ENCODE measurements at places on chromosomes 4 and X. TPM values are rescaled to one million over a fixed set of nuclear protein-coding genes. Genes with fewer than 3 reads are reported as not detected.

Gene DCAF8L2
- polyA plus RNA-seq: not detected

Gene NWD2
- 0.16 TPM for polyA plus RNA-seq

Gene CT47A1
- not detected for polyA plus RNA-seq

Gene NDST3
- 4.0 TPM for polyA plus RNA-seq

Gene FNIP2
- 51.7 TPM for polyA plus RNA-seq

Gene MSX1
- 2.8 TPM for polyA plus RNA-seq

Gene SYP
- polyA plus RNA-seq: 240 TPM

Gene SRPK3
- polyA plus RNA-seq: not detected

Gene SASH3
- not detected for polyA plus RNA-seq

Gene IRS4
- polyA plus RNA-seq: 3.8 TPM

Gene IGSF1
- polyA plus RNA-seq: 3.0 TPM

Gene APLN
- polyA plus RNA-seq: 0.38 TPM

Gene CC2D2A
- polyA plus RNA-seq: 10.7 TPM

Gene IL21
- not detected for polyA plus RNA-seq

Gene GABRA4
- 0.78 TPM for polyA plus RNA-seq

Gene VCX3B
- not detected for polyA plus RNA-seq

Gene CLTRN
- polyA plus RNA-seq: 1.1 TPM

Gene NPY1R
- polyA plus RNA-seq: 19.8 TPM

Gene XPNPEP2
- polyA plus RNA-seq: not detected

Gene ADH1C
- not detected for polyA plus RNA-seq

Gene FRG1
- polyA plus RNA-seq: 83.0 TPM

Gene PCDH11X
- 2.5 TPM for polyA plus RNA-seq

Gene KDR
- polyA plus RNA-seq: not detected

Gene PAGE4
- not detected for polyA plus RNA-seq

Gene DYNLT3
- polyA plus RNA-seq: 0.64 TPM

Gene ZNF81
- 7.0 TPM for polyA plus RNA-seq

Measured in neural cell (in vitro differentiated cells).